Panc1 (cell line): ENCODE measurements at places on chromosomes 3 and 15. TPM values are rescaled to one million over a fixed set of nuclear protein-coding genes. Genes with fewer than 3 reads are reported as not detected.

The STRIT1 gene
- not detected for total RNA-seq

The MAGEL2 gene
- total RNA-seq = not detected

The CHRNA7 gene
- 3.3 TPM for total RNA-seq

The MITF gene
- 10.8 TPM for total RNA-seq

The NISCH gene
- total RNA-seq = 63.4 TPM

The CYP1A1 gene
- 0.15 TPM for total RNA-seq

The MELTF gene
- 18.7 TPM for total RNA-seq

The SOX2 gene
- total RNA-seq = 0.39 TPM

The LRRC34 gene
- 1.2 TPM for total RNA-seq

The BFSP2 gene
- 0.67 TPM for total RNA-seq

The FAM3D gene
- not detected for total RNA-seq

The ITPKA gene
- total RNA-seq = 6.3 TPM

The UCN2 gene
- 1.8 TPM for total RNA-seq

The ALS2CL gene
- total RNA-seq = 2.7 TPM

The RBP2 gene
- not detected for total RNA-seq

The CCDC39 gene
- not detected for total RNA-seq

The OXTR gene
- total RNA-seq = 2.7 TPM

The ARPIN gene
- total RNA-seq = 6.3 TPM

The TRH gene
- total RNA-seq = not detected

The LCTL gene
- not detected for total RNA-seq

The FAM43A gene
- total RNA-seq = 51.4 TPM

The ZNF502 gene
- not detected for total RNA-seq

The C3orf20 gene
- total RNA-seq = not detected

The CEMIP gene
- 0.46 TPM for total RNA-seq
